NCI-H2081 treated with DMSO at 0.1 percent for 48 hours (cell line): ENCODE measurements at places on chromosomes 4 and X.

- no peak for DNase-seq
Measured at GRCh38 chr4:45280121-45280520, 553.8 kb upstream of the GNPDA2 start.

DNA sequence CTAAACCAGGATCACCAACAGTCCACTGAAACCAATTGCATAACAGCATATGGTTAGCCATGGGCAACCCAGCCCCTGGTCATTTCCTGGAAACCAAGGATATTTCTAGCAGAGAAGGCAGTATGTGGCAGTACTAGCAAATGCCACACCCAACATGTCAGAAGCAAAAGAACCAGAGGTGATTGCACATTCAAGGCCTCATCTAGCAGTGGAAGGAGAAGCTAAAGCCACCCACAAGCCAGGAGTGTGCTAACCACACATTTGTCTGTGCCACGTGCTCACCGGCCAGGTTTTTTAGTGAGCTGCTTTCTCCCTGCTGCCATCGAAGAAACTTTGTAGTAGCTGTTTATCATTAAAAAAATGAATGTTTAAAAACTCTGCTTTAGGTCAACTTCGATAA lies 42.0 kb downstream of the TEC start:
- DNase-seq: no peak

- no peak for DNase-seq
Measured at GRCh38 chrX:136170139-136170800, 22.9 kb downstream of the FHL1 start.

DNA sequence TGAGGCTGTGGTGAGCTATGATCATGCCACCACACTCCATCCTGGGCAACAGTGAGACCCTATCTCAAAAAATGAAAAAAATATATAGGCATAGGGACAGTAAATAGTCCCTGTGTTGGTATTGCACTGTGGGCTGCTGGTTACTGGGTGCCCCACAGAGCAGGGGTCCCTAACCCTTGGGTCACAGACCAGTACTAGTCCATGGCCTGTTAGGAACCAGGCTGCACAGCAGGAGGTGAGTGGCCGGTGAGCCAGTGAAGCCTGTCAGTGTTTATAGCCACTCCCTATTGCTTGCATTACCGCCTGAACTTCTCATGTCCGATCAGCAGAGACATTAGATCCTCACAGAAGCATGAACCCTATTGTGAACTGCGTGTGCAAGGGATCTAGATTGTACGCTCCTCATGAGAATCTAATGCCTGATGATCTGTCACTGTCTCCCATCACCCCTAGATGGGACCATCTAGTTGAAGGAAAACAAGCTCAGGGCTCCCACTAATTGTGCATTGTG lies 106.5 kb downstream of the TNIP2 start:
- no peak for DNase-seq

GRCh38 chr4:151227731-151228130 lies 49.2 kb upstream of the PRSS48 start:
- no peak for DNase-seq

- DNase-seq: no peak
Measured at GRCh38 chrX:134365904-134366303, 94.1 kb upstream of the HPRT1 start.

DNA sequence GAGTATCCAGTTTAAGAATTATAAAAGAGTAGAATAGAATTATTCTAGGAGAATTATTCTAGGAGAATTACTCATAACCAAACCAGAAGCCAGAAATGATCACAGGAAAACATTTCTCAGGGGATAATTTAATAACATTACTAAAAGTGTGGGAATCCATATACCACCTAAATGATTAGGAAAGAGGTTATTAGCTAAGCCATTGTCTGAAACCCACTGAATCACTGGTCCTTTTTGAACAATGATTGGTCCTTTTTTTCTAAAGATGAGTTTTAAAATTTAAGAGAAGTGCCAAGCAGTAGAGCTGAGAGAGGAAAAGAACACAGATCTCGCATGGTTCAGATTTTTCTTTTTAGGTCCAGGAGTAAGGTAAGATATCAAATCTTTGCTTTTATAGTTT lies at the start of gene ODAM:
TSS of gene ODAM (plus strand) at position 301 of the 400 bp plus-strand sequence. CDS start 819 bp downstream, outside the sequence.
- no peak for DNase-seq

GRCh38 chrX:112865464-112866025 lies 24.9 kb upstream of the AMOT start:
- no peak for DNase-seq

DNA sequence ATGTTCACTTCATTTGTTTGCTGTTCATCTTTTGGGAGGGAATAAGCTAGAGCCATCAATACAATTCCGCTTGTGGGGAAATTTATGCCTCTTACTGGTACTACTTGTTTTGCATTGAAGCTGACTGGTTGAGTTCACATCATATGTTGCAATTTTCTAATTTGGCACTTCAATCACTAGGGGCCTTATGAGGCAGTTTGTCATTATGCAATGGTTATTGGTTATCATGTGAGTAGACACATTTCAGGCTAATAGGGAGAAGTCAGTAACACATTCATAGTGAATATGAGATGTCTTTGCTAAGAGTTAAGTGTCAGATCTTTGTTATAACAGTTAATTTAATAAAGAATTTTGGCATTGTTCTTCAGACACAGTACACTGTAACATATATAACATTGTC lies 5.0 kb downstream of the RPL36A start:
- no peak for DNase-seq

GRCh38 chr4:80201252-80202151 lies 4.2 kb downstream of the PRDM8 start:
- no peak for DNase-seq

DNA sequence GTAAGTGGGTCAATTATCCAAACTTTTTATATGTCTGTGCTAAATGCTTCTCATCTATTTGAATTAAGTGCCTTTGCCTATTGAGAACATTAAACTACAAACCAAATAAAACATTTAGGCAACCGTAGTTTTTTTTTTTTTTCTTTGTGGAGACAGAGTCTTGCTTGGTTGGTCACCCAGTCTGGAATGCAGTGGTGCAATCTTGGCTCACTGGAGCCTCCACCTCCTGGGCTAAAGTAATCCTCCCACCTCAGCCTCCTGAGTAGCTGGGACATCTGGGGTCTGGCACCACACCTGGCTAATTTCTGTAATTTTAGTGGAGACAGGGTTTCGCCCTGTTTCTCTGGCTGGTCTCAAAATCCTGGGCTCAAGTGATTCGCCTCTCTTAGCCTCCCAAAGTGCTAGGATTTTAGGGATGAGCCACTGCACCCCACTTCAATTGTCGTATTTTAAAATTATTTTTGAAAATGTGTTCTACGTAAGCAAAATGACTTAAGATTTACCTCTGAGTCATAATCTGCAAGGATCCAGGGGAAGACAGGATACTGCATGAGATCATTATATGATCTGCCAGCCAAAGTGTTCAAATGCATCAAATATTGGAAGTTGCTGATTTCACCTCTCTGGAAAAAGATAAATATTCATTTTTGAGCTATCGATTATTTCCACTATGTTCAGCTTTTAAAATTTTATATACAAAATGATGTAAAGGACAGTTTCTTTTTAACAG lies 125.6 kb downstream of the CDS1 start:
- DNase-seq: no peak

DNA sequence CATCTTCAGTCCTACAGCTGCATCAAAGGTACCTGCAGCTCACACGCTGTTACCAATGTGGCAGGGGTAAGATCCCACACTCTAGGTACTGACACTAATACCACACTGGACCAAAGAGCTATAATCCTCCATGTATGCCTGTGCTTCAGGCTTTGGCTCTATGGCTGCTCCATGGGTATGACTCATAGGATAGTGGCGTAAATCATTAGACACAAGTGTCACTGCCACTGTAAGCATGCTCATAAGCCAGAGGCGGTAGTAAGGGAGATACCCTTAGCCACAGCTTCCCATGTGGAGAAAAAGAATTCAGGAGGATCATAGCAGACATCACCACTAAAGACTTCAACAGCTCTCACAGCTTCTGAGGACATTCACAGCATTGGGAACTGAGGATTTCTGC lies 287.5 kb downstream of the ACTRT1 start:
- DNase-seq: no peak

- DNase-seq: no peak
Measured at GRCh38 chr4:85005865-85006377, 39.4 kb upstream of the WDFY3 start.

DNA sequence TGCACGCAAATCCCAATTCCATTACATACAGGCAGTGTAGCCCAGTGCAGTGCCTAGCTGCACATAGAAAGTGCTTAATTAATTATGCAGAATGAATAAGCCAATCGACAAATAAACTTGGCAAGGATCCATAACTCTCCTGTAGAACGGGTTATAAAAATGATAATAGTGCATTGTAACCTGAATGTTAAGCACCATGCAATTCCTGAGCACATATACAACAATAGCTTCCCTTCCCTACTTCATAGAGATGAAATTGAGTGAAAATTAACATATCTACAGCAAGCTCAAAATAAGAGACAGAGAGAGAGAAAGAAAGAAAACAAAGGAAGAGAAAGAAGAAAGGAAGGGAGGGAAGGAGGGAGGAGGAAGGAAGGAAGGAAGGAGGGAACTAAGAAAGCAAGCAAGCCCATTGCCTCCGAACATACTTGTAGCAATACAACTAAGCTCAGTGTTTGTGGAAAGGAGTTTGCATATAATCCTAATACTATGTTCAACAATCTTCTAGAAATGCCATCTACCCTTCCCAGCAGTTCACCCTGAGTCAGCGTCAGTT lies 1074.0 kb upstream of the LCORL start:
- DNase-seq: no peak

DNA sequence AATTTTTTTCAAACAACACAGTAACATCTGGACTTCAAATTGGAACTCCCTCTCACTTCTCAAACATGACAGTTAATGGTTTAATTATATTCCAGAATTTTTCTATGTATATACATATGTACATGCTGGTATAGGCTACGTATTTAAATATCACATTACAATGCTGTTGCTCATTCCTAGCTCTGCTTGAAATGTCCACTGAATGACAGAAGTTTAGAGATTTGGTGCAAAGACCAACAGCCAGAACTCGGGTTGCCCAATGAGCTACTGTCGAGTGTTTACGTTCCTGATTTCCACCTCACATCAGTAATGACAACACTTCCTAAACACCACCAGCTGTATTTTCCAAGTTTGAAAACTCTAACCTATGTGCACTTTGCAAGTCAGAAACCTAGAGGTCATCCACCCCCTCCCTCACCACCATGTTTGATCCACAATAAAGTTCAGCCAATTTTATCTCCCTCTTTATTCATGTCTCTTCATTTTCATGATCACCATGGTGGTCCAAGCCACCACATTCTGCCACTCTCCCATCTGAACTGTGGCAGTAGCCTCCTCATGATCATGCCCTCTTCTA lies 49.3 kb upstream of the RPL34 start:
- DNase-seq: no peak

GRCh38 chr4:47646372-47646771 lies 161.3 kb downstream of the ATP10D start:
- DNase-seq: no peak
